Activated CD8-positive, alpha-beta memory T cell treated with anti-CD3 and anti-CD28 coated beads for 24 hours (primary cell): ENCODE measurements at places on chromosomes 1 and 21.
A peak's percentile ranks its signal among the peaks of the same experiment; 100 is the strongest.

- no peak for DNase-seq
Observed at GRCh38 chr21:35682904-35683549, 377.3 kb downstream of the SETD4 start.

GRCh38 chr1:92066321-92066720 is 8.9 kb downstream of the SETSIP start:
- DNase-seq = no peak

DNA sequence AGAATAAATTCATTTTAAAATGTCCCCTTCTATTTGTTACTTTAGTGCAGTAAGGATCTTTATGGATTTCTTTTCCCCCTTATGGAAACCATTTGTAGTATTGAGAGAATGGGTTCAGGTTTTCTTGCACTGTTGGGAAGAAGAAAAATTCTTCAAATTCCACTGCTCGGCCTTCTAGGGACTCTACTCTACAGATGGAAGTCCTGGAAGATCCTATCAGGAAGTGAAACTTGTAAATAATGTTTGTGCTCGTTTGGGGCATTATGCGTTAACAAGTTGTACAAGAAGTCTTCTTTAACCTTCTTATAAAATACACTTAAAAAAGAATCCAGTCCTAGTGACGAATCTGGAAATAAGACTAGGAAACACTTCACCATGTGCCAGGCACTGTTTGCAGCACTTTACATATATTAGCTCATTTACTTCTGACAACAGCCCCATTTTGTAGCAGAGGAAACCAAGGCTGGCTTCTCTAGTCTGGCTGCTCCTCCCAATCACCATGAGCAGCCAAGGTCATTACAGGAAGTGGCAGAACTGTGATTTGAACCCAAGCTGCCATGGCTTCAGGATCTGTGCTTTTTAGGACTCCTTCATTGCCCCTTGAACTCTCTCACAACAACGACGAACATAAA is 11.8 kb downstream of the LRRC8D start:
- no peak for DNase-seq

- DNase-seq = no peak
Observed at GRCh38 chr1:198018529-198018928, 101.4 kb downstream of the LHX9 start.

DNA sequence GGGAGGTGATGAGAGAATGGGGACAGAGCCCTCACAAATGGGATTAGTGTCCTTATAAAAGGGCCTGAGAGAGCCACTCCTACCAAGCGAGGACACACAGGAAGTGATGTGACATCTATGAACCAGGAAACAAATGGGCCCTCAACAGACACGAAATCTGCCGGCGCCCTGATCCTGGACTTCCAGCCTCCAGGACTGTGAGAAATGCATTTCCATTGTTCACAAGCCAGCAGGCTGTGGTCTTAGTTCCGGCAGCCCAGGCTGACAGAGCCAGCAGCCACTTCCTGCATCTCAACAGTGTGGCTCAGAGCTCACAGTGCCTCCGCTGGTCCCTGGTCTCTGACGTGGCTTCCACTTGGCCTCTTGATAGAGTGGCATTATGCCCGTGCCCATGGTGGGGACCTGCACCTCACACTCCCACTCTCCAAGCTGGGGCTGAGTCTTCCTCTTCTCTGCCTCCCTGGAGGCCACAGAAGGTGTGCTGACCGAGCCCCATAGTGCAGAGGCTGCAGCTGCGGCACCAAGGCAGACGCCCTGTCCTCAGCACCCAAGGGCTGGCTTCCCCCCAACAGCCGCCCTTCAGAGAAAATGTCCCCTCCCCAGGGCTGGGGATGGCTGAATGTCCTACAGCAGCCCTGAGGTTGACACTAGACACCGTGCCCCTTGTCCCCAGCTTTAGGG is 44.9 kb downstream of the ACOT7 start:
- peak; percentile 79 for DNase-seq

GRCh38 chr1:64936956-64937355 is 29.4 kb downstream of the JAK1 start:
- no peak for DNase-seq

GRCh38 chr1:164748253-164748899 is 189.4 kb downstream of the PBX1 start:
- DNase-seq = no peak

DNA sequence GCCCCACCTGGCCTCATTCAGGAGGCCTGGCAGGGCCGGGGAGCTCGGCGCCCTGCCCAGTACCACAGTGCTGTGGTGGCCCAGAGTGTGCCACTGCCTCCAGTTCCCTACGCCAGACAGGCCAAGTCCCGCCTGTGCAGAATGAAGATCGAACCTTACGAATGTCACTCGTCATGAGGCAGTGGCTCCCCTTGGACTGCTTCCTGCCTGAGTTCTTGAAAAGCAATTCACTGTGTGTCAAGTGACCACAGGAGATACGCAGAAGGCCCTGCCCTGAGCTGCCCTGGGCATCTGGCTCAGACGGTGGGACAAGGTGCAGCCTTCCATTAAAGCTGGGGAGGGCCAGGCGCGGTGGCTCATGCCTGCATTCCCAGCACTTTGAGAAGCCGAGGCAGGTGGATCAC is 49.6 kb upstream of the LRP8 start:
- DNase-seq = peak; percentile 41

- DNase-seq = no peak
Observed at GRCh38 chr1:72759486-72759885, 477.1 kb upstream of the NEGR1 start.

GRCh38 chr21:31658053-31658452 is 1.4 kb upstream of the SOD1 start:
- DNase-seq = no peak

GRCh38 chr1:52602856-52603600 is 857 bp downstream of the GPX7 start:
- DNase-seq = peak; percentile 73

- no peak for DNase-seq
Observed at GRCh38 chr1:44208226-44208625, 5.0 kb upstream of the DMAP1 start.
